ENCODE measurements at places on chromosomes 13 and 19.

DNA sequence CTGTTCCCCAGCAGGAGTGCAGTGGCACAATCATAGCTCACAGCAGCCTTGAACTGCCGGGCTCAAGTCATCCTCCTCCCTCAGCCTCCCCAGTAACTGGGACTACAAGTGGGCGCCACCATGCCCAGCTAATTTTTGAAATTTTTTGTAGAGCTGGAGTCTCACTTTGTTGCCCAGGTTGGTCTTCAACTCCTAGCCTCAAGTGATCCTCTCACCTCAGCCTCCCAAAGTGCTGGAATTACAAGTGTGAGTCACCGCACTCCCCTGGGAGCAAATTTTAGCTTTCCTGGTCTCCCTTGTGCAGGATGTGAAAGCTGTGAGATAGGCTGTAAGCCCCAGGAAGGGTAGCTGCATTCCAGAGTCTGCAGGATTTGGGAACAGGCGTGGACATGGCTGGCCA is 5.4 kb upstream of the GARRE1 start:
- no peak for DNase-seq

DNA sequence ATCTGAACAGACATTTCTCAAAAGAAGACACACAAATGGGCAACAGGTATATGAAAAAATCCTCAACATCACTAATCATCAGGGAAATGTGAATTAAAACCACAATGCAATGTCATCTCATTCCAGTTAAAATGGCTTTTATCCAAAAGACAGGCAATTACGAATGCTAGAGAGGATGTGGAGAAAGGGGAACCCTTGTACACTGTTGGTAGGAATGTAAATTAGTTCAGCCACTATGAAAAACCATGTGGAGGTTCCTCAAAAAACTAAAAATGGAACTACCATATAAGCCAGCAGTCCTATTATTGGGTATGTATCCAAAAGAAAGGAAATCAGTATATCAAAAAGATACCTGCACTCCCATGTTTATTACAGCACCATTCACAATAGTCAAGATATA is 24.7 kb upstream of the ZC3H13 start:
- DNase-seq, result no peak

DNA sequence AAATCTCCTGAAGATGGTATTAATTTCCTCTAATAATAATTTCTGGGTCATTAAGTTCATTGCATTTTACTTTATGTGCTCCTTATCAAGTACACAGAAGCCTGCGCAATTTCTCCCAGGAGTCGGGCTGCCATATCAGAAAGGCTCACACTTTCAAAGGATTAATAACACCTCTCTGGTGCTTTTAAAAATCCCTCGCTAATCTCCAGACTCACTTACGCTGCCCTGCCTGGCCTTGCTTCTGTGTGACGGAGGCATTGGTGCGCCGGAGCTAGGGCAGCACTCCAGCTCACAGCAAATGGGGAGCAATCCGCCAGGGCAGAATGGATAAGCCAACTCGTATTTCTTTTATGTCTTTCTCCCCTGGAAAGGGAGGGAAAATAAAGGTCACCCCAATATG is 300.8 kb downstream of the EFNB2 start:
- DNase-seq, result no peak

GRCh38 chr13:110835721-110836604 is 78.9 kb downstream of the ANKRD10 start:
- DNase-seq, result no peak

DNA sequence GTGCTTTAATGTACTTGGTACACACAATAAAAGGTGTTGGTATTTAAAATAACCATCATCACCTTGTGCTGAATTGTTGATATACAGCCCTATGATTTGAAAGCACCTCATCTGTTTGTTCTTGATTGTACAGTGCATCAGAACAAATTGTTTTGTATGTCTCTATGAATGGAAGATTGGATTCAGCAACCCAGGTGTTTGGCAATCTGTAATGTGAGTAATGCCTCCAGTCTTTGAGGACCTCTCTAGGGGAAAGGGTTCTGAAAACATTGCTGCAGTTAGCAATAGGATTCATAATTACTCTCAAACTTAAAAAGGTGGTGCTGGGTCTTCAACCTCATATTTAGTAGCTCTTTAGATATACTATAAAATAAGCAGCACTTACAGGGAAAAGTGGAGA is 341.8 kb downstream of the OXGR1 start:
- DNase-seq, result no peak

Data from stimulated activated CD8-positive, alpha-beta memory T cell treated with anti-CD3 and anti-CD28 coated beads, Interleukin-4, amount 100 ng/mL, for 4 hours (primary cell).